Foreskin melanocyte (primary cell): ENCODE measurements at places on chromosomes 6 and 20.

DNA sequence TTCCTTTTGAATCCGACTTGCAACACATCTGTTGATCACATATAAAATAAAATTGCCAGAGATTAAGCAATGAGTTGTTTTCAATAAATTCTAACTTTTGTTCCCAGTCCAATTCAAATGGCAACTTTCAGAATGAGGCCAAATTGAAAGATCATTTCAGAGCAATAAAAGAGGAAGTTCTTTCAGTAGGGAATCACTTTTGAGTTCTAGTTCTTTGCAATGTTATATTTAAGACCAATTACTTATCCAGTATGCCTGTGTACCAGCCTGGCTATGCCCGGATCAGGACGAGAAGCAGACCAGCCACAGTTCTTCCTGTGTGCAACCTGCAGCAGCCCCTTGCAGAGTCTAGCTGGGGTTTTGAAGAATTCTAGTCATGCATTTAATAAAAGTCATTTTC is 232.5 kb downstream of the BTBD9 start:
- DNase-seq = no peak

DNA sequence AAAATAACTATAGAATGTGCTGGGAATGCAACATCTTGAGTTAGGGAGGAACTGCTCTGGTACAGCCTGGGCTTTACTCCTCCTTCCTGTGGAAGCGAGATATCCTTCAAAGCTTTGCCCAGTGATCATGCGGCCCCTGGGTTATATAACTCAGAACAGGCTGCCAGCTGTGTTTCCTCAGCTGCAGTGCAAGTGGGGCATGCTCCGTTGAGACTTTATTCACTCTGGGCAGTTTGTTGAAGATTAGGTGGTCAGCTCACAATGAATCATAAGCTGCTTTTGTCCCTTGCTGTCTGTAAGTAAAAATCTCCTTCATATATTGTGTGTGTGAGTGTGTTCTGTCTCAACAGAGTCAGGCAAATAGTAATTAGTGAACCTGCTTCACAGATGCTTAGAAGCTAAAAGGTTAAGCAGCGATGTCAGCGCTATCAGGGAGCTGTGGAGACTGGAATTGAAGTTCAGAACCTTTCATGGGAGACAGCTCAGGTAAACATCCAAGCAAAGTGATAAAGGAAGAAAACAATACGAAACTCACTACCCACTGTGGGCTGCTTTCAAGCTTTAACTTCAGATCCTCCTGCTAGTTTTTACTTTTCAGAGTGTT is 688.4 kb downstream of the HTR1B start:
- no peak for DNase-seq

DNA sequence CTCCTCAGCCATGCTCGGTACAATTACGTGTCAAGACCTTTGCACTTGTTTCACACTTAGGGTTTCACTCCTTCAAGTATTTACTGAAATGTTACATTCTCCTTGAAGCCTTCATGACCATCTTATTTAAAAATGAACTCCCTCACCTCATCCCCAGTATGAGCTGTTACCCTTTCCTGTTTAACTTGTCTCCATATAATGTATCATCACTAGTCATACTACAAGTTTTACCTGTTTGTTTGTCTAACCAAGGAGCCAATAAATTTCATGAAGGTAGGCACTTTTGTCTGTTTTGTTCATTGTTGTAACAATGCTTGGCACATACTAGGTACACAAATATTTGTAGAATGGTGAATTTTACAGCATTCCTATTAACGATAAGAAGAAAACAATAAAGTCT is 46.1 kb upstream of the MTRF1L start:
- DNase-seq = no peak

DNA sequence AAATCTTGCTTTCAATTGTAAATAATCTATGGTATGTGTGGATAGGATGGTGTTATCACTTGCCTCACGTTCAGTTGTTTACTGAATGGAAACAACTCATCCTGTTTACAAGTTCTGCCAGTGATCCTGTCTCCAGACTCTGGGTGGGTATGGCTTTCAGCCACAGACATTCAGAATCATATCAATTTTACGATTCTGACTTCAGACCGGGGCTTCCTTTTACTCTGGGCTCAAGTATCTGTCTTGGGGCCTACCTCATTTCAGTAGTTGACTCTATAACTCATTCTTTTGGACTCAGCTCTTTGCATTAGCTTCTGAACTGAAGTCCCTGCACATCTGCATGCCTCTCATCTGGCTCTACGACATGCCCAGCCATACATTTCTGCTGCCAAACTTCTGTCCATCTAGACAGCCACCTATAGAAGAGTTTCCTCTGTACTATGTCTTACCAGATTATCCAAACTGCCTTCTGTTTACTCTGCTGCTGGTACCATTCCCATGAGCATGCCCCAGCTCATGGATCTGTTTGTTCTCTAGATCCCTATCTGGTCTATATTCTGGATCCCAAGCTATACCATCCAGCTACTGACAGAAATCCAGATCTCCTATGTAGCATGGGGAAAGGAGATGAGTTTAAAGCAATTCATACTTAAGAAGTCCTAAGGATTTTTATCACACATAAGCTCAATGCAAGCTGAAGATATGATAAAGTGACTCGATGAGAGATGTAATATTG is 34.3 kb downstream of the FYN start:
- no peak for DNase-seq

- DNase-seq = no peak
These were observed 47.9 kb upstream of the RNF8 start for GRCh38 chr6:37305841-37306425.

DNA sequence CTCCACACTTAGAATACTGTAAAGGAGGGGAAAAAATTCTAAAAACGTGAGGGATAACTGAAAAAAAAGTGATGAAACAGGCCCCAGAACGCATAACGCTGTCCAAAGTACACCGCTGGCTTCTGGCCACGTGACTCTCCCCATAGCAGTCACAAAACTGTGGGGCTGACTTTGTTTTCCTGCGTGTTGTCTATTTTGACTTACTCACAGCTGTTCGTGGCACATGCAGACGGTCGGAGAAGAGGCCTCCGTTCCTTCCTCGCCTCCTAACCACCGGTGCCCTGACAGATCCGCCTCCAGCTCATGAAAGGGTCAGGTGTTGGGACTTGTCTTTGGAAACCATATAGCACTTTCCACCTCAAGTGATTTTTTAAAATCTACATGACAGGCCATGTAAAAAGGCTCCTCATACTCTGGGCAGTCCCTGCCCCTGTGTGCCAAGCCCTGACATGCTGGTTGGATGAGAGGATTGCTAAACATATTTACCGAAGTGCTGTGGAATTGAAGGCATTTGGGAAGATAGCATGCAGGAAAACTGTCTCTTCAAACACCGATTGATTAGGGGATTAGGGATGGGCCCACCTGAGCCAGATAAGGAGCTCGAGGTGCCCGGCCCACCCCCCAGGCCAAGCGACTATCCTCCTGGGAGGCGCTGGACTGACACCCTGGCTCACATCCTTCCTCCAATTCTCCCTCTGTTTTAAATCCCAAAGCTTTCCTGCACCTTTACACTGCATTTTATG is 54.8 kb downstream of the DACT2 start:
- DNase-seq = no peak

DNA sequence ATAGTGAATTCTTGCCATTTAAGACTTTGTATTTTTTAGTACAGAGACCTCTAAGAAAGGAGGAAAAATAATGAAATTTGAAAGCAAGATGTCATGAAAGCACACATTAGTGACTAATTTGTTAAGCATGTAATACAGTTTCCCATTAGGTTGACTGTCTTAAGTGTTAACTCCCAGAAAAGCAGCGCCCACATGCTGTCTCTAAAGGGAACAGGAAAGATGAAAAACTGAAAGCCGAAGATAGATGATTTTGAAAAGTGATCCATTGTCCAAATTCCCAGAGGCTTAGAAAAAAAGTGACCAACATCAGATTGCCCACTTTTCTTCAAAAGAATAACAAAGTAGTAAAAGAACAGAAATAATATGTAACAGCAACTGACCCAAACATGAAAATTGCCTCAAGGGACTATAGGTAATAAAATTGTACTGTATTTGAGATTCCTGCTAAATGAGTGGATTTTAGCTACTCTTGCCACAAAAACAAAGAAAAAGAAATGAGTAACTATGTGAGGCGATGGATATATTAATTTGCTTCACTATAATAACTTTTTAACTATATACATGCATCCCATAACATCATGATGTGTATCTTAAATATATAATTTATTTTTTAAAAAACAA is 83.2 kb upstream of the OGFRL1 start:
- DNase-seq = peak; percentile 20

- DNase-seq = no peak
These were observed 108.0 kb downstream of the FIG4 start for GRCh38 chr6:109799129-109799528.

DNA sequence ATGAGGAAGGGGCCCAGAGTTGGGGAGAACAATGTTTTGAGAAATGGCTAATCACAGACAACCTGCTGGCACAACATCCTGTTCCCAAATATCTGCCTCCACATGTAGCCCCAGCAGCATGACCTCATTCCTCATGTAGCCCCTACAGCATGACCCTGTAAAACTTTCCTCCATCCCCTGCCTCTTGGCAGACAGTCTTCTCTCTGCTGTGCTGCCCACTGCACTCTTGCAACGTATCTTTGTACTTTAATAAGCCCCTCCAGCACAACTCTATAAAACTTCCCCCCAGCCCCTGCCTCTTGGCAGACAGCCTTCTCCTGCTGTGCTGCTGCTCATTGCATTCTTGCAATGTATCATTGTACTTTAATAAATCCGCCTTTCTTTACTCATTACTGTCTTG is 278.8 kb downstream of the HDGFL1 start:
- DNase-seq = no peak

DNA sequence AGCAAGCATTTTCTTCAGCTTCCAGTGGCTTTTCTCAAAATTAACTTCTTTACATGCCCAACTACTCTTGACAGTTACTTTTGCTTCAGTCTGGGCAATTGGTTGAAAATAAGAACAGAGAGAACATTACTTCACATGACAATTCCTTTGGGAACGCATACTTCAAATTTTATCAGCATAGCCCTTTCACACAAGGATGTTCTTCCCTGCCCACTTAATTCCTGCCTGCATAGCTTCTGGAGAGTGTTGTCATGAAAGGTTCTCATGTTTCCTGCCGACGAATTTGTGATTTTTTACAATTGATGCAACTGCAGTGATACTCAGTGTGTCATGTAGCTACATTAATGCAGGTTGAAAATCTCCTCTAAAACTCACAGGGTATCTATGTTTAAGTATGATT is 22.0 kb upstream of the SNRNP48 start:
- no peak for DNase-seq

DNA sequence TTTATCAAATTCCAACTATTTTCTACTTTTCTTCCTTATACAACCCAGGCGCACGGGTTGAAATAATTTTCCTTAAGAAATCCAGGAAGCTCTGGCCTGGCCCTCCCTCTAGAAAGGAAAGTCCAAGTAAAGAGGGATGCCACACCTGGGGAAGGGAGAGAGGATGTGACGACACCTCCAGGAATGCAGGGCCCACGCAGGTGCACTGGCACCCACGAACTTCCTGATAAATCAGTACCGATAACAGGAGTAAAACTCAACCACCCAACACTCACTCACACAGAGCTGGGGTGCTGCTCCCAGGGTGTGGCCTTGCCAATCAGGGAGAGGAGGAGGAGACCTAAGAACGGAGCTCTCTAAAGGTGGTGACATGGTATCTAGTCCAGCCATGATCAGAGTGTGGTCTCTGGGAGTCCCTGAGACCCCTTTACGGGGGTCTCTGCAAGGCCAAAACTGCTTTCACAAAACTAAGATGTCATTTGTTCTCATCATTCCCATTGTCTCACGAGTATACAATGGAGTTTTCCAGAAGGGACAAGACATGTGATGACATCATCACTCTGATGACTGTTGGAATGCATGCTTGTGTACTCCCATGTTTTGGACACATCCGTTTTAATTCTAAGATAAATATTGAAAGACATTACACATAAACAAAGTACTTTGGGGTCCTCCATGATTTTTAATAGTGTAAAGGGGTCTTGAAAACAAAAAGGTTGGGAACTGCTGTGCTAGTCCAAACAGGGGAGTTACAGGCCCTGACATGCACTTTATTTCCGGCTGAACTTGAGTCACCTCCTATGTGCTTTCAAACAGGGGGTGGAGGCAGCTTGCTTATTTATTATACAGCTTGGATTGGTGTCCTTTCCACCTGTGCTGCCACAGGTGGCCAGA is 2.2 kb upstream of the PARD6B start:
- DNase-seq = no peak

DNA sequence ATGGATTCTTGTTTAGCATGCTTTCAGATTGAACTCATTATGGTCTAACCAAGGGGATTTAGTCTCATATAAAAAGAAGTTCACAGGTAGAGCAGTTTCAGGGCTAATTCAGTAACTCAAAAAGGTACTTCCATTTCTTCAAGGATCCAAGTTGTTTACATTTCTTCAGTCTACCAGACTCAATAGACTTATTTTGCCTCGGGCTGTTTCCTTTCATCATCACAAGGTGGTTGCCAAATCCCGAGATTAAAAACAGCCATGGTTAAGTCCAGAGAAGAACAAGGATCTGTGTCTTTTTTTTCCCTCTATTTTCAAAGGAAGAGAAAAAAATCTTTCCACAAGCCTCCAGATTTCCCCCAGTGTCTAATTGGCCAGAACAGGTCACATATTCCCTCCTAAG is 69.8 kb upstream of the SNX9 start:
- DNase-seq = no peak

- DNase-seq = peak; percentile 38
These were observed 47.4 kb upstream of the HS3ST5 start for GRCh38 chr6:114390176-114390575.

DNA sequence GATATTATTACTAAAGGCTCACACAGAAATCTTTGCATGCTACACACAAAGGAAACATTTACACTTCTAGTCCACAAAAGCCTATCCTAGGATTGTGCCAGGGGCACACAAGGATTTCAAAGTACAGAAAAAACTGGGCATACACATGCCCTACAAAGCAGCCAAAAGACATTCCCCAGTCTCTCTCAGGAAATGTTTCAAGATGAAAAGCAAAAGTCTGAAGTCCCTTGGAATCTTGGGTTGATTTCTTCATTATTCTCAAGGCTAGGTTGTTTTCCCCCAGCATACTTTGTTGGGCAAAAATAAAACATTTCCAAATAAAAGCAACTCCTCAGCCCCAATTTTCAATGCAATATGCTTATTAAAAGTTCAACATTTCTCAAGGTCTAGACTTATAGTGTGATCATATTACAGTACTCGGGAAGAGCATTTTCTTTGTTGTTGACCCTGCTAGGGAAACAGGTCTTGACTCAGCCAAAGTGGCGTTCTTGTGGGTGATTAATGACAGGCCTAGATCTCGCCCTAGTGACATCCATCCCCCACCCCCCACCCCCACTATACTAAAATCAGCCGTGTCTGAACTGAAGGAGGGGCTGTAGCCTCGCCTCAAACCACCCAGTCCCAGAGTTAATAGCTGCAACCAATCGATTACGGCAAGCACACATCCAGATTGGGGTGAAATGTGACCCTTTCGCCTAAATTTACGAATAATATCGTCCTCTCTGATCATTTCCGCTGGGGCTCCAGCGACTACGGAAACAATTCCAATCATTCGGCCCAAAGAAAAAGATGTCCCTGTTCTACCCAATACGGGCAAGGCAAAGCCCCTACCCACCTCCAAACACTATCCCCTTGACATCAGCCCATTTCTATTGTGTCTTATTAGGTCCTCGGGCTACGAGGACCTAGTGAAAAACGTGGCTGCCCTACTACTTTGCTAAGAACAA is 1.4 kb downstream of the AKIRIN2 start:
- peak; percentile 76 for DNase-seq
